NCI-H2107 (cell line): ENCODE measurements at places on chromosomes 12 and 14.

DNA sequence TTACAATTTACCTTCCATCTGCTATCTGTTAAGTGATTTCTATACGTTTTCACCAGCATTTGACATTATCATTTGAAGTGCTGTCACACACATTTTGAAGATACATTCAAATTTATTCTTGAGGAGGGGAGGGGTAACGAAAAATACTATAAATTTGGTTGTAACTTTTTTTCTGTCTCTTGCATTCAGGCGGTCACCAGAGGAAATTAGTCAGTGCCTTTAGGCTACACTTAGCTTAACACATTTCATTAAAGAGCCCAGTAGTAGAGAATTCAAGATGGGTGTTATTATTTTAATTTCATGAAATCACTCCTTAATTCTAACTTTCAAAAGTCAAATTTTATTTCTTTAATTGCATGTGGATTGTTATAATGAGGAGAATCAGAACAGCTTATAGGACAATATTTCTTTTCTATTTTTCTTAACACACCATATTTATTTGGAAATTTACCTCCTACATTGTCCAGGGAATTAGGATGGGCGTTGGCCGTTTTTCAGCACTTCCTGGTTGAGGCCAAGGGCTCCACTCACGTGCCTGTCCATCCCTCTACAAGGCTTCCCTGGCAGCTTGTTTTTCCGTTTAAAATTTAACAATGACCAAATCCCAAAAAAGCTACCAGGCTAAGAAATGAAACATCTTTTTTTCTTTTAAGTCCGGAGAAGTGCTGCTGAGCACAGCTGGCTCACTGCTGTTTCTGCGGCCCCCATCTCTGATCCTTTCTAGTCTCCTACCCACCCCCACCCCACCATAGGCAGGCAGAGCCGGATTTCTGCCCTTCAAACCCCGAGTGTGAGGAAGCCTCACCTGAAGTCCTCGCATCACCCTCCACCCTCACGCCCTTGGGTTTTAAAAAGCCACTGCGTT, 1.1 kb upstream of the FAR2 start:
- no peak for DNase-seq

DNA sequence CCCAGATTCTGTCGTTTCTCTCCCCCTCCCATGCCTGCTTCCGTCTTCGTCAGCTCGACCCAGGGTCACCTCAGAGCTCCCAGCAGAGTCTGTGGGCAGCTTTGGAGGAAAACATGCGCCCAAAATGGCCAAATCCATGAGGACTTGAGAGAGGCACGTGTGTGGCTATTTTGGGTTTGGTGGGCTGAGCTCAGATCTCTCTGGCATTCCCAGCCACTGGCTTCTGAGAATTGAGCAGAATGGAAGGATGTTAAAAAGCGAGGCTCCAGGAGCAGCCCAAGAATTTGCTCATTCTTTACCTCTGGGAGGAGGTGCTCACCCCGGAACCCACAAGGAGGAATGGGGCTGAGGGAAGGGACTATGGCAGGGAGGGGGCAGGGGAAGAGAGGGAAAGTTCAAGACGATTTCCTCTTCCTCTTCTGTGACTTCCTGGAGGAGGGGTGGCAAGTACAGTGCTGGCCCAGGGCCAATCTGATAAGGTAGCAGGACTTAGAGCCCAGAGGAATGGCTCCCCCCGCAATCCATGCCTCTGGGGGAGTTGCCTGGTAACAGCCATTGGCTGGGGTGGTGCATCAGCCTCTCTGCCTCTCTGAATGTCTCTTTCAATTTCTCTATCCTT, 20.1 kb downstream of the TSPAN9 start:
- DNase-seq = no peak

GRCh38 chr12:73951956-73952703, 585.5 kb upstream of the ATXN7L3B start:
- DNase-seq = no peak

DNA sequence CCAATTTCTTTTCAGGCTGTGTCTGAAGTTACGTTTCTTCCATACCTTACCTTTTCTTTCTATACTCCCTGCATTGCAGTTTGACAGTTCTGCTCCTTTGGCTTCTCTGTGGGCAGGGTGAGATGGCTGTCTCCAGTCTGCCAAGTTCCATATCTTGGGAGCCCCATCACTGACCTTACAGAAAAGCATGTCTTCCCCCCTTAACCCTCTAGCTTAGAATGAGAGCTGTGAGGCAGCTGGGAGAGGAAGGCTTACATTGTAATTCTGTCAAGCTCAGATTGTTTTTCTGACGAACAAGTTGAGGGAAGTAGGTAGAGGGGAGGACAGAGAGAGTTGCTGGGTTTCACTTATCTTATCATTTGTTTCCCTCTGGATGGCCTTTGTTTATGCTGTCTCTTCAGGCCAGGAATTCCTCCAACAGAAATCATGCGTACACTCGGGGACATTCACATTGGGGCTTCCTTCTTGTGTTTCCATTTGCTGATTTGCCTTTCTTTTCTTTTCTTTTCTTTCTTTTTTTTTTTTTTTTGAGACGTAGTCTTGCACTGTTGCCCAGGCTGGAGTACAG, 9.3 kb downstream of the DAAM1 start:
- DNase-seq = no peak

DNA sequence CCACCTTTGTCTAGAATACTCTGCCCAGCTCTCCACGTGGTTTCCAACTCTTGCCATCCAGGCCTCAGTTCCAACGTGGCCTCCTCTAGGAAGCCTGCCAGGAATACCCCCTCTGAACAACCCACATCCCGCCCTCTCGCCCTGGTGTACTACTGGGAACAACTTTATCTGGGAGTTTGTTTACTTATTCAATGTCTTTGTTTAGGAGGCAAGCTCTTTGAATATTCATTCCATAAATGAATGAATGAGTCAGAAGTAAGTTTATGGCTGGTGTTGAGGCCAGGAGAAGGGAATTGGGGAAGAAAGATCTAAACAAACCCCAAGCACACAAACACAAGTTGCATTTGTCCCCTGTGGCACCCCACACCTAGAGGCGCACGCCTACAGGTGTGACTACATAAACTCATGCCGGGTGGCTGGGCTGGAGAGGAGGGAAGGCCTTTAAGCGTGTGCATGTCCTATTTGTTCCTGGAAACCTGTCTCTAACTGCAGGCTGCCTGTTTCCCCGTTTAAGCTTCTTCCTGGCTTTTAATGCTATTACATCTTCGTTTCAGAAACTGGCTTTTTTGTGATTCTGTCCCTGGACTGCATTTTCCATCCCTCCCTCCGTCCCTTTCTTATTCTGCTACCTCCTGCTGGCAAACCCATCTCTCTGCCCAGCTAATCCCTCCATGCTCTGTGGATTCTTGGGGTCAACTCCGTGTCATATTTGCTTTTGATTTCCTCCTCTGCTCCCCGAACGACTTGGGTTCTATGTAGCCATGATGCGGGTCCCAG, 57.9 kb downstream of the FZD10 start:
- no peak for DNase-seq

- DNase-seq = no peak
Observed at GRCh38 chr14:63418020-63418419, 99.3 kb upstream of the GPHB5 start.

DNA sequence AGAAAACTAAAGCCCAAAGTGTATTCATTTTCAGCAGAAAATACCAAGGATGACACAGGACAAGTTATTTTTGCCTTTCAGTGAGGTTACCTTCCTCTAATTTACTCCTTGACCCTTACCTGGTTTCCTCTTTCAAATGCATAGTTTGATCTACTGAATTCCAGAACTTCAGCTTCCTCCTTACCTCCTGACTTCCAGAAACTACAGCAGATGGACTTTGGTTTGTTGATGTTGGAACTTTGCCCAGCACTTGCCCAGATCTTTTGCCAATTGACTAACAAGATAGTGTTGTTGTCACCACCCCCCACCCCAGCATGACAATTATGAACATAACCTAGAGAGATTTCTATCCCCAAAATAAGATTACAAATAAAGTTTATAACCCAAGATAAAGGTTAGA, 63.2 kb downstream of the NAV3 start:
- DNase-seq = no peak

- DNase-seq = no peak
Observed at GRCh38 chr12:99284161-99284560, 363.4 kb upstream of the GARIN6 start.

GRCh38 chr14:96214793-96215192, 10.2 kb downstream of the BDKRB2 start:
- DNase-seq = no peak

DNA sequence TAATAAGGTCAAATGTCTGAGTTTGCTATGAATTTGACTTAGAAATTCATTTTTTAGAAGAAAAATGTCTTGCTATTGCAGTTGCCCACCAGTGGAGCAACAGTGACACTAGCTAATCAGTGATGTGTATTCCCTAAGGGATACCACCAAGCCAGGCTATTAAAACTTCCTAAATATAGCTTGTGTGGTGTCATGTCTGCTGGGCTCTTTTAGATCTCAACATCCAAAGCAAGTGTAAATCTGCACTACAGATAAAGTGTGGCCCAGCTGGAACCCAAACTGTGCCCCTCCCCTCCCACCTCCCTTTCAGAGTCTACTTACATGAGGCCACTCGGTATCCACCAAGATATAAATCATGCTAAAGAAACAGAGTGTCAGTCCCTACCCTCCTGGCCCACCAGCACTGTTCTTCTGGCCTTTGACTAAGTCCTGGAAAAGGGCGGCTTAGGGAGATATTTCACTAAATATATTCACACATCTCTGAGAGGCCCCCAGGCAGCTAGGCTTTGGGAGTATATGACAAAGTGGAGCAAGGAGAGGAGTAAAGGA, 53.8 kb downstream of the SLC35F4 start:
- DNase-seq = no peak

DNA sequence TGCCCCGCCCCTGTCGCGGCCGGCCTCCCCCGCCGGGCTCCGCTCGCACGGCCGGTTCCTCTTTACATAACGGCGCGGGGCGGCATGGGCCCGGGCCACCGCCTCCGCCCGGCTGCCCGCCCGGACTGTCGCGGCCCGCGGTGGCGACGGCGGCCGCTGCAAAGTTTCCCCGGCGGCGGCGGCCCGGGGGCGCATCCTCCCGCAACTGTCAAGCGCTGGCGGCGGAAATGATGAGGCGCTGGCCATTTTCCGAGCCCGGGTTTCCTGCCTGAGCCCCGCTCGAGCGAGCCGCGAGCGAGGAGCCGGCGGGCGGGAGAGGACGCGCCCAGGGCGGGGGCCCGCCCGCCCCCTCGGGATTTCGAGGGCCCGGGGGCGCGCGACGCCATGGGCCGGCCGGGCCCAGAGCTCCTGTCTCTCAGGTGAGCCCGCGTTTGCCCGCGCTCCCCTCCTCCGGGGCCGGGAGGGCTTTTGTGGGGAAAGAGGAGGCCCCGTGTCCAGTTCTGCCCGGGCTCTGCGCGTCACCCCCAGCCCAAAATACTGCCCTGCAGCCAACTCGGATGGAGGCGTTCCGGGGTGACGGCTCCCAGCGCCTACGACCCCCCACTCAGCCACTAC, at the start of gene SH2B3:
Gene SH2B3, plus strand, starts transcription at position 65 of the 615 bp plus-strand sequence. CDS start 12,223 bp downstream, outside the sequence.
- no peak for DNase-seq

DNA sequence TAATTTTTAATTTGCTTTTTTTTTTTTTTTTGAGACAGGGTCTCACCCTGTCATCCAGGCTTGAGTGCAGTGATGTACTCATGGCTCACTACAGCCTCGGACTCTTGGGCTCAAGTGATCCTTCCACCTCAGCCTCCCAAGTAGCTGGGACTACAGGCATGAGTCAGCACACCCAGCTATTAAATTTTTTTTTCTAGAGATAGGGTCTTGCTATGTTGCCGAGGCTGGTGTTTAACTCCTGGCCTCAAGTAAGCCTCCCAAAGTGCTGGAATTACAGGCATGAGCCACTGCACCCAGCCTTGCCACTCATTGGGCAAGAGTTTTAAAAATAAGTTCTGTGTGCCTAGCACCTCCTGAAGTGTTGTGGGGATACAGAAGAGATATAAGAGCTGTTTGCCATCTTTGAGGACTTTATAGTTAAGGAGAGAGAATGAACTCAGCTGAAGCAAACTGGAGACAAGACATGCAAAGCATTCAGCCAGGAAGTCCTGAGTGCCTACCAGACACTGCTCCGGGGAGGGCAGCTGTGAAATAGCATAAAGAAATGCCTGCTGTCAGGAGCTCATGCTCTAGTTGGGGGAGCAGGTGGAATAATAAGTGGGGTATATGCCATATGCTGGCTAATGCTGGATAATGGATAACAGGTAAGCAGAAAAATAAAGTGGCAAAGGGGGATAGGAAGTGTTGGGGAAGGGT, 15.0 kb upstream of the EMP1 start:
- DNase-seq = no peak

DNA sequence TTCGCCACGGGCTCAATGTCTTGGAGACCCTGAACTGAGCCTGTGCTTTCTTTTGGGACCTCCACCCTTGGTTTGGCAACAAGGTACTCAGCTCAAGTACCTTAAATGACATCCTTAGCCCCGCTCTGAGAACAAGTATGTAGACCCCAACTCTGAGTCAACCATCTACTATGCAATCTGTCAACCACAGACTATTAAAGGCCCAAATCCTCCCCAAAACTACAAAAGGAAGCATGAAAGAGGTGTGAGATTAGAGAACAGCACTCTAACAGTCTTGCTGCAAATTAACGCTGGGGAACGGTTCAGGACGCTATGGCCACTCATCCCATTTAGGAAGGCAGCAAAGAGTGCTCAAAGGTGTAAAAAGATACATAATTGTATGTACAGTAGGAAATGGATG, 52.1 kb downstream of the CCDC88C start:
- no peak for DNase-seq

- DNase-seq = peak; percentile 72
Observed at GRCh38 chr12:122106843-122107242, 28.3 kb downstream of the MLXIP start.

GRCh38 chr14:51996148-51996746, 6.9 kb downstream of the RTRAF start:
- DNase-seq = no peak

DNA sequence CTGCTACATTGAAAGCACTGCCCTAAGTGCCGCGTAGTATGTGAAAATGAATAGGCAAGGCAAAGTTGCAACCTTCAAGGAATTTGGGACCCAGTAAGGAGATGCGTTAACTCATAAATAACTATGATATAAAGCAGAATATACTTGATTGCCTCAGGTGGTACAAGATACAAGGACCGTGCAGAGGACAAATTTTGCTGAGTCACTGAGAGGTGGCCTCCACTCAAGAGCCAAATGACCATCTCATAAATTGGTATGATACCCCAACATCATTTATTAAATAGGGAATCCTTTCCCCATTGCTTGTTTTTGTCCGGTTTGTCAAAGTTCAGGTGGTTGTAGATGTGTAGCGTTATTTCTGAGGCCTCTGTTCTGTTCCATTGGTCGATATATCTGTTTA, 35.7 kb downstream of the IGF1 start:
- no peak for DNase-seq

GRCh38 chr12:25829192-25829591, 129.3 kb upstream of the RASSF8 start:
- DNase-seq = no peak

DNA sequence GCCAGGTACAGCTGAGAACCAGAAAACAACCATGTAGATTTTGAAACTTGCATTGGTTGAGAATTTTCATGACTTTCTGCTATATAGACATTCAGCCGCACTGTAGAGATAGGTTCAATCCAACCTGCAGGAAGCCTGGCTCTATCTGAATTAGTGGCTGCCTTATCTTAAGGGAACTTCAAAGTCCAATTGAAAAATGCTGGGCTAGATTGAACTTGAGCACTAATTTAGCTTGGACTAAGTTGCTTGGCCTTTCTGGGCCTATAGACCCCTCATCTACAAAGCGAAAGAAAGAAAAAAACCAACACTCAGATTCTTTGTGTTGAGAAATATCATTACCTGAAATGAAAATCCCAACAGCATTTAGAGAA, 332.4 kb downstream of the NUAK1 start:
- DNase-seq = no peak
